Naive thymus-derived CD8-positive, alpha-beta T cell (primary cell): ENCODE measurements at places on chromosomes 7 and 10. TPM values are rescaled to one million over a fixed set of nuclear protein-coding genes. Genes with fewer than 3 reads are reported as not detected.

AGAP6 gene
- 27.2 TPM for total RNA-seq

- H3K27me3 ChIP-seq: no peaks in the 10 kb centered on the region
- no peaks in the 10 kb centered on the region for H3K36me3 ChIP-seq
Observed at GRCh38 chr10:77866598-77866997, 60.0 kb downstream of the DLG5 start.

- DNase-seq: no peak
- H3K4me3 ChIP-seq: no peak overlapping the region
- H3K36me3 ChIP-seq: no peaks in the 10 kb centered on the region
- H3K27me3 ChIP-seq: no peaks in the 10 kb centered on the region
Observed at GRCh38 chr7:116988363-116988989, 35.2 kb downstream of the ST7 start.

DNA sequence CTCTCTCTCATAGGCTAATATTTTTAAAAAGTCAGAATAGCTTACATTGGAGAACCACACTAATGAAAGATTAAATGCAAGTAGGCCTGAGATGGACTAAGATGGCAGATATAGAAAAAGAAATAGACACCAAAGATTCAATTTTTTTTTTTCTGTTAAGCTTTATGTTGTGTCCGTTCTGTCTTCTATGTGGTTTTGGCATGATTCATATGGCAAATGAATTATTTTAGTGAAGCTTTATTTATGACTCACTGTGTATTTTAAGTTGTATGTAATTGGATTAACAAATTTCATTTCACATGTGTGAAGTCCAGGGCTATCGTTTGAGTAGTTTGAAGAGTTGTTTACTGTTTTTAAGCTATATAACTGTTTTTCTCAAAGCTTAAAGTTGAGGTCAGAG lies 214.8 kb downstream of the CAMK1D start:
- H3K27ac ChIP-seq: no peak overlapping the region
- DNase-seq: no peak
- H3K4me3 ChIP-seq: no peak overlapping the region
- peaks cover 37% of the 10 kb centered on the region for H3K4me1 ChIP-seq
- H3K27me3 ChIP-seq: no peaks in the 10 kb centered on the region
- no peaks in the 10 kb centered on the region for H3K36me3 ChIP-seq

- no peak overlapping the region for H3K27ac ChIP-seq
- DNase-seq: no peak
- H3K4me1 ChIP-seq: no peaks in the 10 kb centered on the region
- no peak overlapping the region for H3K4me3 ChIP-seq
Observed at GRCh38 chr10:116029826-116030225, 243.2 kb downstream of the GFRA1 start.

DNA sequence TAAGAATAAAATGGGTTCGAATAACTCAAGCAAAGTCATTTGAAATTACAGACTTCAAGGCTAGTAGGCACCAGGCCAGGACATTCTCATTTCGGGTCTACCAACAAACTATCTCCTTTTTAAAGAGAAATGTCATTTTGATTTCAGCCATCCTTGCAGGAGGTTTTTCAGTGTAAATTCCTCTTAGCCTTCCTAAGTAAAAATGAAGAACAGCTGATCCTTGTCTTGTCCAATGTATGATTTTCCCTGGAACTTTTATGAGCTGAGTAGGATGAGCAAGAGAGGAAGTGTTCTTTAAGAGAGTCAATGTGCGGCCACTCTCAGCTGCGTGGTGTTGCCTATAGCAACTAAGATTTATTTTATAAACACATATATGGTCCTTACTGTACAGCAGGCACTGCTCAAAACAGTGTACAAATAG lies 110.1 kb downstream of the PLCE1 start:
- no peak overlapping the region for H3K4me3 ChIP-seq
- no peak overlapping the region for H3K27ac ChIP-seq
- H3K27me3 ChIP-seq: peaks cover 14% of the 10 kb centered on the region
- H3K4me1 ChIP-seq: no peaks in the 10 kb centered on the region
- no peaks in the 10 kb centered on the region for H3K36me3 ChIP-seq
- no peak for DNase-seq

DNA sequence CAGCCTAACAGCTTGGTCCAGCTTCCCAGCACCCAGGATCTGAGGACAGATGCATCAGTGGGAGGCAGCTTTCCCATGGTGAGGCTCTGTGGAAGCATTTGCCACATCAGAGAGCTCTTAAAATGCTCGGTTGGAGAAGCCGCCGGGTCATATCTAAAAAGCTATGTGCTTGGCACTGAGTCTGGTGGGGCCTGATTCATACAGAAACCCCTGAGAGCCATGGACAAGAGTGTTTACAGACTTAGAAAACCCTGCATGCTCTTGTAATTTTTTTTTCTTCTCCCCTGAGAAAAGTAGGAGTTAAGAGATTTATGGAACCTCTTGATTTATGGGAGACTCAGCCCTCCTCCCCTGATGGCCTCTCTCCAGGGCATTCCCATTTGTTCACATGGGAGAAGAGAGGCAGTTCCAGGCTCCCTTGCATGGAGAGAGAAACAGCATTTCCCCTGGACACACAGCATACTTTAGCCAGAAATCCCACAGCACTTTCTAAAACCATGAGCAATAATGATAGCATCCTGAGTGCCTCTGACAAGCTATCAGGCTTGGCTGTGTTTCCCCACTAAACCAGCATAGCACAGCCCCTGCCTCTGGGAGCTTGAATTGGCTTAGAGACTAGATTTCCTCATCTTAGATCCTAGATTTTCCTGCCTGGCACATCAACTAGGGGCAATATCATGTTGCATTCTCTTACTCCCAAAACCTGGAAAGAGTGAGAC lies 322.1 kb upstream of the AUTS2 start:
- no peaks in the 10 kb centered on the region for H3K36me3 ChIP-seq
- no peaks in the 10 kb centered on the region for H3K27me3 ChIP-seq
- DNase-seq: no peak
- H3K4me3 ChIP-seq: no peak overlapping the region
